NCI-H748 treated with DMSO at 0.1 percent for 48 hours (cell line): ENCODE measurements at places on chromosomes 1 and 21.
A peak's percentile ranks its signal among the peaks of the same experiment; 100 is the strongest.

DNA sequence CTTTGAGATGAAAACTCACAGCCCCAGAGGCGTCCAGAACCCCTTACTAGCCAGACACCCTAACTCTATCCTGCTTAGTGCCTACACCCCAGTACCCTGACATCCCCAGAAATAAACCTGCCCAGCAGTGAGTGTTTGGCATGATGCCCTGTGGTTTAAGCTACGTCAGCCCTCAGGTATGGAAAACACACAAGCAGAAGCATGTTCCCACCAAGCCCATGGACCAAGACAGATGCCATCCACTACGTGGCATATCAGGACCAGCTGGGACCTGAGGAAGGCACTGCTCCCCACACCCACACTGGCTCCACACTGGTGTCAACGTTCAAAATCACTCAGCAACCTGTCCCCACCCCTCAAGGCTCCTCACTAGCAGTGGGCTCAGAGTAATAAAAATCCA is 116.4 kb downstream of the SYT2 start:
- no peak for DNase-seq

- DNase-seq, result no peak
Measured at GRCh38 chr1:54967372-54967771, 13.1 kb upstream of the TMEM61 start.

- DNase-seq, result no peak
Measured at GRCh38 chr21:45818904-45819285, 162.7 kb upstream of the COL6A1 start.

DNA sequence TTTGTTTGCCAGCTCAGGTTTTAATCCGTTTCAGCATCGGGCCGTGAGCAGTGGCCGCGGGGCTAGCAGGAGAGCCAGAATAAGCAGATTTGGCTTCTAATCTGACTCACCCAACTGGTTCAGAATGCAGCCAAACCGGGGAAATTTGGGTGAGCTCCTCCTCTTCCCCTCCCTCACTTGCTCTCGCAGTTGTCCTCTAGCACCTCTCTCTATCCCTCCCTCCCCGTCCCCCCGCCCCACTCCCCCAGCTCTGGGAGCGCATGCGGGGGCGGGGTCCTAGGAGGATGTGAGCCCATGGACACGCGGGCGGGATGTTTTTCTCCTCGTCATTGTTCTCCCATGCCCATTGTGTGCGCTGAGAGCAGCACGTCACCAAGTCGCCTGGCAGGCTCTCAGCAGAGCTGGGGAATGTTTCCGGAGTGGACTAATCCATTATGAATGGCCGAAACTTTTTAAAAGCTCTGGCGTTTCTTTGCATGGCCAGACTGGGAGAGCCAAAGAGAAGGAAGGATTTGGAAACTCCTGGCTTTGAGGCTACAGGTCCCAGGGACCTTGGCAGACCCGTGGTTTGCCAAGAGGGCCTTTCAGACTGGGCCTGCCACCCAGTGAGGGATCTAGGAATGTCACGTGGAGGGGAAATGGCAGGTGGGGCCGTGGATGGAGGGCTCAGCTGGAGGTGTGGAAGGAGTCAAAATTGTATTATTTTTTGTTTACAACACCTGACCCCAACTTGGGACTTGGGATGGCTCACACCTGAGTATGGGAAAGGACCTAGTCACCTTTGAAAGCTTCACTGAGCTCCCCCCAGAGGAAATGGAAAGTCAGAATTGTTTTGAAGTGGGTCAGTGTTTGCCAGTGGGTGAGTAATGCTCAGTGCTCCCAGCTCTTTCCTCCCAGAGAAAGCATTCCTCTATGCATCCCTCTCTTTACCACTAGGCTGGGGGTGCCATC is 39.2 kb downstream of the CDK18 start:
- peak; percentile 23 for DNase-seq

GRCh38 chr1:190322274-190322673 is 155.4 kb downstream of the BRINP3 start:
- no peak for DNase-seq

- DNase-seq, result no peak
Measured at GRCh38 chr1:7420098-7420445, 351.0 kb upstream of the VAMP3 start.

DNA sequence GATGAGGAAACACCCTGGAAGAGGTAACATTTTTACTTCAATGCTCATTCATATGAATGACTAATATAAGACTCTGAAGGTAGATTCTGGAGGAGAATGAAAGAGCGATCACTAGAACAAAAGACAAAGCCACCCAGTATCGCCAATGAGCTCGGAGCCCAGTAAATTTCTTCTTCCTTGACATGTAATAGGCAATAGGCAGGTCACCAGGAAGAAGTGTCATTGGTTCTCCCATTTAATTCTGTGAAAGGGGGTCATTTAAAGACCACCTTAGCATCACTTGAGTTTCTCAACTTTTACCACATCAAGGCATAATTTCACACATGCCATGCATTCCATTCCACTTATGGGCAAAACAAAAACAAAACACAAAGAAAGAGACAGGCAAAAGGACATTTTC is 7.9 kb downstream of the TNFSF18 start:
- DNase-seq, result no peak

- DNase-seq, result no peak
Measured at GRCh38 chr1:101006553-101006952, 19.0 kb downstream of the DPH5 start.

DNA sequence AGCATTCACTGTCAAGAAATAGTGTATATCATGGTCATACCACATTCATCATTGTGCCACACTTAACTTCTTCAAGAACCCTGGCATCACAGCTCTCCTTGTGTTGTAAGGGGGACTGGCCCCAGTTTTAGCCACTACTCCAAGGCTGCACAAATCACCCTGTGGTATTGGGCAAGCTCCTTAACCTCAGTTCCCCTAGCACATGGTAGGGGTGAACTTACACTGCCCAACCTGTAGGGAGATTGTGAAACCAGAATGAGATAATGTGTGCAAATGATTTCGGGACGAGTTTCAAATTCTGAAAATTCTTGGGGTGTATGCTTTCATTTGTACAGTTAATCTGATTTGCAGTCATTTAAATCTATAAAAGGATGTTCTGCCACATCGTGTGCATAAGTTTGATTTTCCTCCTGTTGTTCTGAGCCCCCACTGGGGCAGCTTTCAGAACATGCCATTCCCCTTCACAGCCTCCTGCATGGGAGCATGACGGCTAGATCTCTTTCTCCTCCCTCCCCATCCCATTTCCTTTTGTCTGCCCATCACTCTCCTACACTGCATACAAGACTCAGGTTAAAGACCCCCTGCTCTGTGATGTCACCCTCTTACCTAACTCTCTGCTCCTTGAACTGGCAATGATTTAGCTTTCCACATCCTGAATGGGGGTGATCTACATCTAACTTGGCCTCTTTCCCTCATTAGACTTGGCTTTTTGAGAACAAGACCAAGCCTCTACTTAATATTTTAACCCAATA is 290.3 kb downstream of the CHRM3 start:
- DNase-seq, result no peak

GRCh38 chr1:242797856-242798255 is 273.4 kb upstream of the PLD5 start:
- no peak for DNase-seq

DNA sequence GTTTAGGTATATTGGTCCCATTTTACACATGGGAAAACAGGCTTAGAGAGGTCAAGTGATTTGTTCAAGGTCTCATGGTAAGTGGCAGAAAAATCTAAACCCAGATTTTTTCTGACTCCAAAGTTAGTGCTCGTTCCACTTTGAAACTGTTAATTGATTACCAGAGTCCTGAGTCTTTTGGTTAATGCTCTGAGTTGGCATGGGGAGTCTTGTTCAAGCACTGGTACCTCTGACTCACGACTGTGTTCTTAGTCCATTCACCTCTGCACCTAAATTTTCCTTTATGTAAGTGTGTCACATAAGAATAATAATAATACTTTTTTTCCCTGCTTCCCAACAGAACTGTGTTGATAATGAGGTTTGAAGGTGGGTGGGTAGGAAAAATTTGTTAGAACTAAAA is 59.3 kb downstream of the VANGL2 start:
- DNase-seq, result no peak

DNA sequence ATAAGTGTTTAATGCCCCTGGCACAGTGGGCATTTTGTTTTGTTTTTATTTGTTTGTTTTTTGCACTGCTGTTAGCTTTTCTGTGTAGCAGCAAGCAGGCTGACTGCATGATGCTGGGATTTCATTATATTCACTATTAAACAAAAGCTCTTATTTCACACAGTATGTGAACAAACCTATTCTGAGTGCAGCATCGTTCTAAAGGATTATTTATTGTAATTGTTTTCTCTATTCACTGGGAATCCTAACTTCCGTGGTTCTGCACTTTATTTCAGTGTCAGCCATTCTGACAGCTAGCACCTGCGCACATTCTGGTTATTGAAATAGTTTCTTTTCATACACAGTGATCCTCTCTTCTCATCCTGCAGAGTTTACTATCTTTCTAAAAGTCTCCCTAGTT is 595.0 kb downstream of the NEGR1 start:
- DNase-seq, result peak; percentile 64

DNA sequence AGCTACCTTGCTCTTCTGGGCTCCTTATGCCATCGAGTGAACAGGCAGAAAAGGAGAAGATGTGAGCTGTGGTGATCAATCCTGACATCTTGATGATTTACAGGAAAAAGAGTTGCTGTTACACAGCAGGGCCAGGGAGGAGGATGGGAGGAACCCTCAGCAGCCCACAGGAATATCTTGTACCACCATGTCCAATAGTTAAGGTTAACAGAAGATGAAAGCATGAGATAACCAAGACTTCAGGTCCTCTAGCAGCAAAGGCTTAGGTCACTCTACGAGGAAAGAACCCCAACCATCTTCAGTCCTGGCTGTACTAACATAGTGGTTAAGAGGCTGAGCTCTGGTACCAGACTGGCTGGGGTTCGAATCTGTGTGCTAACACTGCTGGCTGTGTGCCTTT is 12.1 kb upstream of the SELENBP1 start:
- DNase-seq, result no peak

DNA sequence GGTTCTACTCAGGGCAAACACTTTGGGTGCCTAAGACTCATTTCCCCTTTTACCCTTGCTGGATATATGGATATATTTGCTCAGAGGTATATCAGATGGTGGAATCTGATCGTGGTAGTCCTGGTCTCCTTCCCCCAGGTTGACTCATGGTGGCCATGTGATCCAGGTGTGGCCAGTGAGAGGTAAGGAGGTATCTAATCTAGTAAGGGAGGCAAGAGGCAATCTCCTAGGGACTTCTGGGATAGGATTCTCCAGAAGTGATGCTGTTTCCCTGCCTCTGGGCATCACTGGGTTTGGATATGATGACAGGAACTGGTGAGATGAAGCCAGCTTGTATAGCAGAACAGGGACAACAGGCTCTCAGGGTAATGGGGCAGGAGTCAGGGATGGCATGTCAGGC is 8.5 kb upstream of the DENND2D start:
- DNase-seq, result no peak

DNA sequence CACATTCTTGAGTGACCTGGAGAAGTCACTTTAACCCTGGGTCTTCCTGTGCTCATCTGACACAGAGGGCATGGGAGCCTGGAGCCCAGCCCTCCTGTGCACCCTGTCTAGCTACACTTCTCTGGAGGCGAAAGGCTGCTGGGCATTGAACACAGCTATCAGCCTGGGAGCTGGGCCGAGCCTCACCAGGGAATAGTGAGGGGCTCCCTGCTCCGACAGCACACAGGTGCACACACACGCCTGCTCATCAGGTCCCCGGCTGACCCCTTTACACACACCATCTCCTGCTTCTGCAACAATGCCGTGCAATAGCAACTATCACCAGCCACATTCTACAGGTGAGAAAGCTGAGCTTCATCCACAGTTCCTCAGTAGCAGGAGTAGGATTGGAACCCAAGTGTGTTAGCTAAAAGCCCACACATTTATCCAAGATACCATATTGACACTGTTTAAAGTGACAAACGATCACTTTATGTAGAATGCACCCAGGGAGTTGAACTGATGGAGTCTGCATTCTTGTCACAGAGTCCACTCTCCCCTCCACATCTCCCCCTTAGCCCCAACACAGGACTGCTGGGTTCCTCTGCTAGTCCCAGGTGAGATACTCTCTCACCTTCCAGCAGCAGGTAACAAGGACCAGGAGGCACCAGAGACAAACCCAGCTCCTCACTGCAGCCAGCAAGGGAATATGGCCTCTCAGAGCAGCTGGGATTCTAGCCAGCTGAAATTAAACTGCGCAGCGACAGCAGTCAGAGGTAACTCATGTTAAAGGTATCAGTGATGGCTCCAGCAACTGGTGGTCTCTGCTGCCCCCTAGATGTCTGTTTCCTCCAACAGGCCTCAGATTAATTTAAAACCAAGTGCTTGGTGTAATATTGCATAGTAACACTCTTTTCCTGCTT is 18.3 kb upstream of the CAPN8 start:
- peak; percentile 40 for DNase-seq

DNA sequence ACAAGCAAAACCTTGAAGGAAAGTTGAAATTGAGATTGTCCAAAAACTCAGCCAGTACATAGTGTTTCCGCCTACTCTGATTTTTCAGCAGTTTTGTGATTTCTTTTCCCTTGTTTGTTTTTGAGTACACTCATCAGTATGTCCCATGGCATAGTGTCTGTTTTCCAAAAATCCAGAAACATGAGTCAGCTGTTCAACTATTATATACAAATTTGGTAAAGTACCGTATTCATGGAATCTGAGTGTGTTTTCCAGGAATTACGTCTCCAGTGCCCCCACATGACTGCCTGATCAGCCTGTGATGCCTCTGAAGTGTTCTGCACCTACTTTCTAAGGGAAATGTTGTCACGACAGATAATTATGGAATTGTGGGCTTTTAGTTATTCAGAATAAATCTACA is 186.8 kb downstream of the LTN1 start:
- no peak for DNase-seq

- no peak for DNase-seq
Measured at GRCh38 chr1:160949881-160950280, 4.7 kb downstream of the ITLN2 start.

- no peak for DNase-seq
Measured at GRCh38 chr1:9350013-9350908, 57.6 kb downstream of the SPSB1 start.

- DNase-seq, result no peak
Measured at GRCh38 chr1:107662971-107663370, 302.0 kb downstream of the VAV3 start.

- no peak for DNase-seq
Measured at GRCh38 chr1:25543425-25544242, at the start of gene LDLRAP1. Gene LDLRAP1 (plus strand): TSS chr1:25543606. CDS start chr1:25543699, 93 bp downstream.

DNA sequence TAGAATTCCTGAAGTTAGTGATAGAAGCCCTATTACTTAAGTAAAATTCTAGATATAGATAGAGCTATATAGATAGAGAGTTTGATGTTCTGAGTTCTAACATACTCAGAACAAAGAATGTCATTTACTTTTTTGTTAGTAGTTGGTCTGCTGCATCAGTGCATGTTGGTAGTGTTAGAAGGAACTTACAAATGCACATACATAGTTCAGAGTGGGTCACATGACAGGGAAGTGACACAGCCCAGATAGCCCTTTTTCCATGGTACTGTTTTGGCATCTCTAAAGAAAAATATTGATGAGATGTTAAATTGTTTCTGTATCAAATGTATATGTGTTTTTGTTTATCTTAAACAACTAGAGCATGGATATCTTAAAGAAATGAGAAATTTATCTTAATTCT is 45.7 kb downstream of the DHX9 start:
- DNase-seq, result no peak

GRCh38 chr1:241542199-241542907 is 10.2 kb downstream of the KMO start:
- no peak for DNase-seq

- no peak for DNase-seq
Measured at GRCh38 chr1:188365874-188366273, 1537.1 kb downstream of the PLA2G4A start.
